ENCODE measurements at places on chromosomes 4 and X.

DNA sequence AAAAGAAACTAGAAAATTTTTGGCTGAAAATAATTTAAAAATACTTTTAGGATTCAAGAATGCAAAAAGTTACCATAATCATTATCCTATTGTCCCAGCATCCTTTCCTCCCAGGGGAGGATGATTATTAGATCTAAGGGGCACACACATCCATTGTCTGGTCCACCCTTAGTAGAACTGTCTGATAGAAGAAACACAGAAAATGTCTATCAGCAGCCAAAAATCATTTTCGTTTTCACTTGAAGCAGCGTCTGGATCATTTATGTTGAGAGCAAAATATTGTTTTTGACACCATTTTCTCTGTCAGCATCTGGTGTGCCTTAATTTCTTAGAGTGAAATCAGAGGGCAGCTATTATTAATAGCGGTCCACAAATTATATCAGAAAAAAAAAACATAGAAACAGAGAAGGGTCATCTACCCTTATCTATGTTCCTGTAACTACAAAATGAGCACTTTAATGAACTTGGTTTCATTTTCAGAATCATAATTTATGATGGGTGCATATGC lies 446.3 kb downstream of the TRAM1L1 start:
- no peak for DNase-seq

GRCh38 chr4:126568652-126569570 lies 1063.8 kb upstream of the INTU start:
- DNase-seq: no peak

DNA sequence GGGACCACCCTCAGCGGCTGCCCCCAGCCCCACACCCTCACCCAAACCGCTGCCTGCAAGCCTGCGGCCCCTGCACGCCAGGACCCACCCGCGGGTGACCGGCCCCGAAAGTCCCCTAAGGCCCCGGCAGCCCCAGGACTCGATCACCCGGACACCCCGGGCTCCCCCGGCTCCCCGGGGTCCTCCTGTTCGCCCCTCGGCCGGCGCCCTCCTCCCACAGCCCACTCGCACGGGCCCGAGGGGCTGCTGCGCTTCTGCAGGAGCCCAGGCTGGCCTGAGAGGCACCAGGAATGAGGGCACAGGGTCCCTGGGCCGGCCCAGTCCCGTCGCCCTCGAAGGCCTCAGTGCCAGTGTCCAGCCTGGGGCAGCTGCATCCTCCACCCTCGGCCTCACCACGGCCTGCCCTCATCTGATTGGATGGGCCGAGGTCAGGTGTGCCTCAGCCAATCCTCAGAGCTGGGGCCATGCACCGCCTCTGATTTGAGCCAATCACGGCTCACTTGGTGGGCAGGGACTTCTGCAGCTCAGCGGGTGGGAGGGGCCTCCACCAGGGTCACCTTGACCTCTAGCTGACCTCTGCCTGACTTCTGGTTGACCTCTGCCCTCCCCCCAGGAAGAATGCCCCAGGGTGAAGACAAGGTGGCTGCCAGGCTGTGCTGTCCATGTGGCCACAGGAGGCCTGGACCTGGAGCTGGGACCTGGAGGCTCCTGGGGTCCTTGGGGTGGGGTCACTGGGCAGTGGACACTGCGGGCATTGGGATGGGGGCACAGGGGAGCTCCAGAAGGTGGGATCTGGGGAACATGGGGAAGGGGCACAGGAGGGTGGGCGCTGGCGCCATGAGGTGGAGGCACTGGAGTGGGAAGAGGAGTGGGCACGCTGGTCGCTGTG lies 97.6 kb upstream of the NKX1-1 start:
- DNase-seq: no peak

DNA sequence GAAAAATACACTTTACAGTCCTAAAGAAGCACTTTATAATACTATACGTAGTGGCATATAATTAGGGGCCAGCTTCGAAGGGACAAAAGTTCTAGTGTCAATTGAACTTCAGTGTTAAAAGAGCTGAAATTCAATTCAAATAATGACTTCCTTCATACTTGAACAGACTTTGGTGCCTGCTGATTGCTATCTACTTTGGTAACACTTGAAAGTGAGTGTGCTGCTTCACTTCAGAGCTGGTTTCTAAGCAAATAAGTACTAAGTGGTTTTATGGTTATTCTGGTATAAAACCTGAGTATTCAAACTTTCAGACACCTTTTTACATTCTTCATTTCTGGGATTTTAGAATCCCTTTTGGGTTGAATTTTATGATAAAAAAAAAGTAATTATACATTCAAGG lies 107.0 kb downstream of the SLC4A4 start:
- no peak for DNase-seq

DNA sequence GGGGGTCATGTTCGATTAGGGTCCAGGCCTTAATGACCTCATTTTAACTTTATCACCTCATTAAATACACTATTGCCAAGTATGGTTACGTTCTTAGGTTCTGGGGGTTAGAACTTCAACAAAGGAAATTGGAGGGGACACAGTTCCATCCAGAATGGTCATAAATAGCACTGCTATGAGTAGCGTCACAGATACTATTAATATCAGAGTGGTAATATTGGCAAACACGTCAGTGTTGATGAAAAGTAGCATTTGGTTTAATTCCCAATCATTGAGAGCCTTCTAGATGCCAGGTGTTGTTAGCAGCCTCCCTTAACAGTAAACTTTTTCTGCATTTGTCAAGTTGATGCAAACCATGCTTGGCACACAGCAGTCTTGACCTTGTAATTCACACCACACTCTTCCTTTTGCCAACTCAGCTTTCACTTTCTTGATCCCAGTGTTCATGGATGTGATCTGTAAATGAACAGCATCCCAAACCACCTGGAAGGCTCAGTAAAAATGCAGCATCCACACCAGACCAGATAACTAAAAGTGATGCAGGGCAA lies 912.5 kb upstream of the TENM3 start:
- DNase-seq: no peak

DNA sequence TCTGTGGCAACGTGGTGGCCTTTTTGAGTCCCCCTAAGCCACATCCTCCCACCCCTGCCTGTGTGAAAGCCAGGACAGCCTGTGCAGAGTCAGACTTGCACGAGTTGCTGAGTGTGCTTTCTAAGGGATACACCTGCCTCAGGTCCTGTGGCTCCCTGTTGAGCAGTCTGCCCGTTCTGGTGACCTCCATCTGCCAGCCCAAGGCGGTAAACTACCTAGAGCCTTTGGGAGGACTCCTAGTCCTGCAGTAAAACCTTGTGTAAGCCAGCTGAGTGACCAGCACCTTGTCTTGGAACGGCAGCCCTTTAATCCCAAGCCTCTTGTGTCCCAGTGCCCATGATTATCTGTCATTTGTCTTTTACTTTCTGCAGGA lies 69.3 kb downstream of the NBDY start:
- no peak for DNase-seq

- no peak for DNase-seq
These were observed 2092.4 kb upstream of the TENM3 start for GRCh38 chr4:180150818-180151217.

- DNase-seq: no peak
These were observed 1100.9 kb downstream of the RPA4 start for GRCh38 chrX:97984641-97985040.

Data from CD4-positive, alpha-beta T cell treated with Interleukin-1 beta for 1 hour (primary cell).